Stimulated activated CD8-positive, alpha-beta memory T cell treated with anti-CD3 and anti-CD28 coated beads, Interleukin-4, amount 100 ng/mL, for 4 hours (primary cell): ENCODE measurements at places on chromosomes 5 and 9.

DNA sequence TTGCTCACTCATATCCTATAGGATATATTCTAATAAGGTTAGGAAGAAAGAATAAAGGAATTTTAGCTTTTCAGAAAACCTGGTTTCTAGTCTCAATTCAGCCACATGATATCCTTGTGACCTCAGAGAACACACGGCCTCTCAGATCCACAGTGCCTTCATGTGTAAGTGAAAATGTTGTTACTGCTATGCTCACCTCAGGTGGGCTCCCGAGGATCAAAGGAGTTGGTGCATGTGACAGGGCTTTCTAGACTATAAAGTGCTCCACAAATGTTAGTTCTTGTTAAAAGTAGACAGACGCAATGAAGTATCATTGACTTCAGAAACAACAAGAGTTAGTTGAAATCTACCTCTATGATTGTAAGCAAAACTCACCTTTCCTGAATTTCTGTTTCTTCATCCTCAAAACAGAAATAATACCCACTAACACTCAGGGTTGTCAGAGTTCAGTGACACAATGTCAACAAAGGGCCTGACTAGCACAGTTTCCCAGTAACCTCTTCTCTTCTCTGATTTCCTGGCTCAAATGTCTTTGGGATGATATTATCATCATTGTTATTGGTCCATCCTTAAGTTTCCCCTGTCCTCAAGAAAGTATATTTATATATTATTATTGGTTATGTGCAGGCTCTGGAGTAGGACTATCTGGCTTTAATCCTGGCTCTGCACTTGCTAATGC lies 36.0 kb upstream of the MAN2A1 start:
- no peak for DNase-seq

GRCh38 chr9:5425006-5425628 lies 12.6 kb downstream of the PLGRKT start:
- DNase-seq: no peak

DNA sequence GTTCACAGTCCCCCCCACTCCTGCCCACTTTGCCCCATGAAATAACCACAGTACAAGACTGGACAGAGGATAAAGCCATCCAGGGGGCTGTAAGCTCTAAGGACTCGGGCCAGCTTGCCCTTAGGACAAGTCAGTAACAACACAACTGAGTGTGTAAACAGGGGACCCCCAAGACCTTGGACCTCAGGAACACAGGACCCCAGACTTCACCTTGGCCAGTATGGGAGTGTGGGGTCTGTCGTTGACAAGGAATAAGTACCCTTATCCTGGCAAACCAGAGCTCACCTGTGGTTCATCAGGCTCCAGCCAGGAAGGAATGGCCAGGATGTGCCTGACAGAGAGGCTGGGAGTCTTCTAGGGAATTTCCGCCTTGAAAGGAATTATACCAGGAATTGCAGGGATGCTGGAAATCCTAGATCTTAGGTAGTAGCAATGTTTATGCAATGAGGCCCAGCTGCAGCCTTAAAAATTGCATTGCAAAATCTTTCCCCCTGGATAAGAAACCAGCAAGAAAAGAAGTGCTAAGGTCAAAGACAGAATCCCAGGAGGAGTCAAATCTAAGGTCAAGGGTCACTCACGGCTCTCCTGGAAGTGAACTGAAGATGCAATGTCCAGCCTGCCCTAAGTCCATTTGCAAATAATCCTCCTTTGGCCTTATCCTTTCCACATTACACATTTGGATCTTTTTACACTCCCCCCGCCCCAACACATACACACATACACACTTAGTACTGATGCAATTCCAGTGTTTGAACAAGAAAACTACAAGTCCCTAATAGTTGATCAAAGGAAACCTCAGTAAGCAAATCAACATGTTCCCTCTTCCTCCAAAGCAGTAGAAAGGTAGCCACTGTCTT lies 27.3 kb upstream of the TDRD7 start:
- DNase-seq: no peak

- DNase-seq: no peak
These were observed 205.5 kb upstream of the TARS1 start for GRCh38 chr5:33235304-33235703.

DNA sequence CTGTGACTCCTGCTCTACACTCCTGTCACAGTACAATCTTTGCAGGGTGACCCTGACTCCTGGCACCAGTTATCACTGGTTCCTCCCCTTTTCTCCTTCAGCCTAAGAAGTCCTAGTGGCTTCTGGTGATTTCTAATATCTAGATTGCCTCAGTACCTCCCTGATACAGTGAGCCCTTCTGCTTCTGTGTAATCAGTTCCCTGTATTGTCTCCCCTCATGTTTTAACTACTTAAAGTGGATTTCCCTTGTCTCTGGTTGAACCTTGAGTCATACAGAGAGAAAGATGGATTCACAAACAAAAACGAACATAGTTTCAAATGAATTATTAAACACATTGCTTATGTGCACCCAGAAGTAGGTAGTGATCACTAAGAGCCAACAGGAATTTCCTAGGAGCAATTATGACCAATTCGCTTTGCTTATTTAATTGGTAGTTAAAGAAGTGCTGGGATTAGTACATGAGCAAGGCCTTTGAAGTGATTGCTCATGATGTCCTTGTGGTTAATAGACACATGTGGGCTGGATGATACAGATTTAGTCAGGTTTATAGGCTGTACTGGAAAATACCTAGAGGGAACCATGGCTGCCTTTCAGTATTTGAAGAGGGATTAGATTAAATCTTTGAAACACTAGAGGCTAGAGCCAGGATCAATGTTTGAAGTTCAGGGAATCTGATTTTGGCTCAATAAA lies 145.8 kb upstream of the MEF2C start:
- no peak for DNase-seq

GRCh38 chr9:131636593-131636992 lies 91.3 kb downstream of the PRRT1B start:
- no peak for DNase-seq

DNA sequence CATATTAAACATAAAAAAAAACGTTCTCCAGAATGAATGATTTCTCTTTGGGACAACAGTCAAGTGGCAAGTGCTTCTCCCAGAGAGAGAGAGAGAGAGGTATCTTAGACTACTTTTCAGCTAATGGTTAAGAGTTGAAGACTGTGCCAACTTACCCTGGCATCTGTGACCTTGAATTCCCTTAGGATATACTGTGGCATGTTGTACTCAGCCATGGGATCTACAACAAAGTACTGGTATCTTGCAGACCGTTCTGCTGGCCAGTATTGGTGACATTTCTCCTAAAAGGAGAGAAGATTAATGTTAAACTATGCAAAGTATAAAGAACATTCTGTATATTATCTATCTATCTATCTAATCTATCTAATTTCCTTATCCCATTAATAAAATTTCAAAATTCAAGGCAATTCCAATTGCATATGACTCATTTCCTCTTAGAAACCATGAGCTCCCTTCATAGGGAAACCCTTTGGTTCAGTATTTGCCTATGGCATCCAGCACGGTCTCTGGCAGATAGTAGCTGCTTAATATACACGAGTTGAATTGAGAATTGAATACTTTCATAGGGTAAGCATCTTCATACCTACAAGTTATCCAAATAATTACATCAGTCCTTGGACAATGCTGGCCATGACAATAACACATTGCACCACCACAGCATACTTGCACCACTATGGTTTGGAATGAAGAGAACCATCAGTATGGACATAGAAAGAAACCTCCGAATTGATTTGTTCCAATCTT lies 539.4 kb upstream of the DMAC1 start:
- DNase-seq: no peak

DNA sequence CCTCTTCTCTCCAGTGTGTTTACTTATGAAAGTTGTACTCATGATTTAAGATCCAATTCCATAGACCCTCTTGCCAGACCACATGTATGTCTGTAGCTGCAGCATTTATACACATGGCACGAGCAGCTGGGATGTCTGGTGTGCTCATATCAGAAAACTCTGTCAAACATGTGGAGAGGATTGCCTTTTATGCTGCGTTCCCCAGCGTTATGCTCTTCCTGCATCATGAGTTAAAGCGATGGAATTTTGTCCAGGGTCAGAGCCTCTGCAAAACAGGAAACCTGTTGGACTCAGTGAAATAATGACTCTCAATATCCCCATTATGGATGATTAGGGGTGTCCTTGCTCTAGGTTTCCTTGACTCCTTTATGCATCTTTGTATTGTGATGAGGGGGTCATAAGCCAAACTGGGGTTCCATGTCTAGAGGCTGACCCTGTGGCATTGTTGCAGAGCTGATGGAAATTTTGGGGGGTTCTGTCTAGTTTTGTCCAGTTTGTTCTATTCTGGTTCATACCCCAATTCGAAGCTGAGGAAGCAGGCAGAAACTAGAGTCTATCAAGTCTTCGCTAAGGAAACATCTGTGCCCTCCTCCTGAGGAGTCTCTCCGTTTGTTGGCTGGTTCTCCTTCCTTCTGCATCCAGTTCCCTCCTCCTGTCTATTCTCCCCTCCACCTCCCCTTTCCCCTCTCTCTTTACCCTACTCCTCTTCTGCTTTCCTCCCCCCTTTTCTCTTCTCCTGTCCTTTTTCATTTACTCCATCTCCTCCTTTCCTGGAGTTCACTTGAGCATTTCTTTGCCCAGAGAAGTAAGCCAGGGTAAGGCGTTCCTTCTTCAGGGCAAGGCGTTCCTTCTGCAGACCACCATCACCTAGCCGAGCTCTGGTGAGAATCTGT lies 252.8 kb downstream of the MAST4 start:
- no peak for DNase-seq
